ENCODE measurements at places on chromosomes 11 and 22.
A peak's percentile ranks its signal among the peaks of the same experiment; 100 is the strongest.

DNA sequence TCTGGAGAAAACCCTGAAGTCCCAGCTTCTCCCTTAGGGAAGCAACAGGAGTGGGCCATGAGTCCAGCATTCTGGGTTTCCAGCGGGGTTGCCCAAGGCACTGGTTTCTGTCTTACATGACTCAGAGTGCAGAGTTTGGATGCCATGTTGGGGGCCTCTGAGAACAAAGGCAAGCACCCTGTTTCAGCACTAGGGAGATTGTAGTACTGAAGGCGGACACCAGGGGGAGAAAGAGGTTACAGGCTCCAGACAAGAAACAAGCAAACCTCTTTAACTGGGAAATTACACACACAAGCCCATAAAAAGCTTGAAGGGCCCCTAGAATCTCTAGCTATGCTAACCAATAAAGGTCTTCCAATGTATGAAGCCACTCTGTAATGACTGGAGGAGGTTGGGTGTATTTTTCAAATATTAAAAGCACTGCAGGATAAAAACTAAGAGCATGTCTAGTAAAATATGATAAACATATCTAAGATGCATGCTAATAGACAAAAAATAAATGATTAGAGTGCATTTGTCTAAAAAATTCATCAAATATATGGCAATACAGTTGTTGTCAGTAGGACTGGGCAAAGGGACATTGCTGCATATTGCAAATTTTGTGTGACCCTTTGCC, 7.1 kb downstream of the MS4A6E start:
- DNase-seq = peak; percentile 25

- DNase-seq = no peak
Measured at GRCh38 chr11:68007498-68008380, 2.4 kb upstream of the ALDH3B1 start.

GRCh38 chr11:77201370-77201769, 73.3 kb downstream of the MYO7A start:
- no peak for DNase-seq

- no peak for DNase-seq
Measured at GRCh38 chr11:10625281-10625981, 57.0 kb upstream of the LYVE1 start.
